ENCODE measurements at places on chromosomes 13 and 19.

DNA sequence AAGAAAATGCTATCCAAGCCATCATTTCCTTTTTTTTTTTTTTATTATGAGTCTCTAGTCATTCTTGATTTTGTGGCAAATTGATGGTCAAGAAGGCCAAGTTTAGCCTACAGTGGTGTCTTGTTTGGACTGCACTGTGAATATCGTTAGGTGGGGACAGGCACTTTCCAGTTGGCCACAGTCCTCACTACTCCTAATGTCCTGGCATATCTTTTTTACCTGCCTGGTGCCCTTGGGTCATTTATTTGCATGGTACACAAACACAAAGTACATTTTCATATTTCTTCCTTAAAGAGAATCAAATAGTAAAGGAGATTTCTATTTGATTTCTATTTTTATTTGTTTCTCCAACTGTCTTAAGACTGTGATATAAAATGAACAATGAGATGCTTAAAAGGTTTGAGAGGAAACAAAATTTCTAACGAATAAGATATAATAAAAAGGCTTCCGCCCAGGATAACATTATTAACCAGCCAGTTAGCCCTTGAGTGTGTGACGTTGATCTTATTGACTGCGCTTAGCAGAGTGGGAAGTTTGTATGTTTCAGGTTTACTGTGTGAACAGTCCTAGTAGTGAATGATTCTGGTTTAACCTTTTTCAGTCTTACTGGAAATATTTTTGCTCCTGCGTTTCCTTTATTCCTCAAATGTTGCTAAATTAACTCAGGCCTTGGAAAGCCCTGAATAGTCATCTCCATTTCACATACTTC, 312.0 kb downstream of the ATP8A2 start:
- DNase-seq: no peak

DNA sequence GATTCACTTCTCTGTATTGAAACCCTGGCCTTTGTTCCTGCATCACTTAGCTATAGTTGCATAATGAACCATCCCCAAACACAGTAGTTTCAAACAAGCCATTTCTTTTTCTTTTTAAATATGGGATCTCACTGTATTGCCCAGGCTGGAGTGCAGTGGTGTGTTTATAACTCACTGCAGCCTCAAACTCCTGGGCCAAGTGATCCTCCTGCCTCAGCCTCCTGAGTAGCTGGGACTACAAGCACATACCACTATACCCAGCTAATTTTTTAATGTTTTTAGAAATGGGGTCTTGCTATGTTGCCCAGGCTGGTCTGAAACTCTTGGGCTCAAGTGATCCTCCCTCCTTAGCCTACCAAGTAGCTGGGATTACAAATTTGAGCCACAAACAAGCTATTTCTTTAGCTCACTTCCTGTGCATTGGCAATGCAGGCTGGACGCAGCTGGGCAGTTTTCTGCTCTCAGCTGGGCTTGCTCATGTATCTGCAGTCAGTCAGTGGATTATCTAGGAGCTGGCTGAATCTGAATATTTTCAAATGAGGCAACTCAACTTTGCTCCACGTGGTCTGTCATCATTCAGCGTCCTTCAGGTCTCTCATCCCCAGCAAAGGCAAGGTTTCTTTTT, 49.5 kb upstream of the SIN3B start:
- no peak for DNase-seq

DNA sequence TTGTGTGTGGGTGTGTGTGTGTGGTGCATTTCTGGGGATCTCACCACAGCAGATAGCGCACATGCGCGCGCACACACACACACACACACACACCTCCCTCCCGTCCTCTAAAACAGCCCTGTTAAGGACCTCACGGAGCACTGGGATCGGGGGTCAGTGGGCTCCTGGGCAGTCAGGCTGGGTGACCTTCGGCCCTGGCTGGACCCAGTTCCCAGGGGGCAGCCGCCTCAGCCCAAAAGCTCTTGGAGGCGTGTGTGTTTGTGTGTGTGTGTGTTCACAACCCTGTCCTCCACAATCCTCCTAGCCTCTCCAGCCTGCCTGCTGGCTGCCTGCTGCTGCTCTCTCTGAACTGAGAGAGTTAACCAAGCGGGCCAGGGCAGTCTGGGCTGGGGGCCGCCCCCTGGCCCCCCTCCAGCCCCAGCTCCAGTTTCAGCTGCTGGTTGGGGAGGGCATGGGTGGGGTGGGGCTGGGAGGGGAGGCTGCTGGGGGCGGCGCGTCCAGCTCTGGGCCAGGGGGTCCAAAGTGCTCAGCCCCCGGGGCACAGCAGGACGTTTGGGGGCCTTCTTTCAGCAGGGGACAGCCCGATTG, at the start of gene FXYD1:
TSS of gene FXYD1 (plus strand) at position 520 of the 588 bp plus-strand sequence. CDS start 1,256 bp downstream, outside the sequence.
- no peak for DNase-seq

DNA sequence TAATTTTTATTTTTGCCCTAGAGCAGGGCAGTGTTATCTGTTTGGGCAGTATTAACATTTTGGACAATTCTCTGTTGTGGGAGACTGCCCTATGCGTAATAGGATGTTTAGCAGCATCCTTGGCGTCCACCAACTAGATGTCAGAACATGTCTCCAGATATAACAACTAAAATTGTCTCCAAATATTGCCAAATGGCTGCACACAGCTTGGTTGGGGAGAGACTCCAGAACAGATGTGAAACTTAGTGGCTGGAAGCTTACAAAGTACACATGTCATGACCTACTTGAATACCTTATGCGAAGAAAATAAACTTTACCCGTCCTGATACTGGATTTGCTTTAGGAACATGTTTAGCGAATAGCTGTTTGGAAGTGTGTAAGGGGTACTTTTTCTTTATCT, 123.0 kb downstream of the GGACT start:
- no peak for DNase-seq

GRCh38 chr13:25860862-25861261, 191.0 kb downstream of the SHISA2 start:
- DNase-seq: no peak

- DNase-seq: no peak
Observed at GRCh38 chr19:37304190-37304883, 66.6 kb upstream of the ZNF527 start.

DNA sequence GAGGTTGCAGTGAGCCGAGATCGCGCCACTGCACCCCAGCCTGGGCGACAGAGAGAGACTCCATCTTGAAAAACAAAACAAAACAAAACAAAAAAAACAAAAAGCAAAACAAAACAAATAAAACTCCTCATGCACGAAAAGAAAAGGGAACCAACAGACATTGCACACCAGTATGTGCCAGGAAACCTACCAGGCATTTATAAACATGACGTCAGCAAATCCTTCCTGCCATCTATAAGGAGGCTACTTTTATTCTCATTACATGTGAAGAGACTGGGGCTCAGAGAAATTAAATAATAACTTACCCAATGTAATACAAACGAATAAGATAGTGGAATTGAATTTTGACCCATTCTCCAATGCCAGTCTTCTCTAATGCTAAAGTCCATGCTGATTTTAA, 197.2 kb downstream of the NUFIP1 start:
- no peak for DNase-seq

DNA sequence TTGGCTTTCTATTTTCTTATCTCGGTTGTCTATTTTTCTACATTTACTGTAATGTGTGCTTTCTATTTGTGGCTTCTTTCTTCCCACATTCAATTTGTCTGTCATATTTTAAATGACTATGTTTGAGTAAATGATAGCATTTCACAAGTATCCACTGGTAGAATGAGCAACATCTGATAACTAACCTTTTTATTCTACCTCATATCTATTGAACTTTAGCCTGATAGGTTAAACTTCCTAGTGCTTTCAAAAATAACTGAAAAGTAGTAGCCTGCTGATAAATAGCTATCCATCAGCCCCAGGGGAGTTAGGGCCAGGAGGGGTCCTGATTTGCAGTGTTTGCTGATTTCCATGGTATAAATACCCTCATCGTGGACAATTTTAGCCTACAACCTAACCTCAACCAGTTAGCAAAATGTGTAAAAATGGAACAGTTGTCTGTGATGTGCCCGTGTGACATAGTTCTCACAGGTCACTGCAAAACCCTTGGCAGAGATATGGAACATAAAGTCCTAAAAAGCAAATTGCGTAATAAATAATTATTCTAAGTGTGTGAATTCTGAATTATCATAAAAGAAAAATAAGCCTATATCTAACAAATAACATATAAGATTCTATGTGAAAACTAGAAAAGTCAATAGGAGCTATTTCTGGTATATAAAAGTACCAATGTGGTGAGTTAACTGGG, 32.1 kb downstream of the KCTD12 start:
- no peak for DNase-seq

- DNase-seq: no peak
Observed at GRCh38 chr13:99666146-99666805, 165.0 kb downstream of the TM9SF2 start.

GRCh38 chr13:105721016-105721415, 814.4 kb downstream of the EFNB2 start:
- no peak for DNase-seq

DNA sequence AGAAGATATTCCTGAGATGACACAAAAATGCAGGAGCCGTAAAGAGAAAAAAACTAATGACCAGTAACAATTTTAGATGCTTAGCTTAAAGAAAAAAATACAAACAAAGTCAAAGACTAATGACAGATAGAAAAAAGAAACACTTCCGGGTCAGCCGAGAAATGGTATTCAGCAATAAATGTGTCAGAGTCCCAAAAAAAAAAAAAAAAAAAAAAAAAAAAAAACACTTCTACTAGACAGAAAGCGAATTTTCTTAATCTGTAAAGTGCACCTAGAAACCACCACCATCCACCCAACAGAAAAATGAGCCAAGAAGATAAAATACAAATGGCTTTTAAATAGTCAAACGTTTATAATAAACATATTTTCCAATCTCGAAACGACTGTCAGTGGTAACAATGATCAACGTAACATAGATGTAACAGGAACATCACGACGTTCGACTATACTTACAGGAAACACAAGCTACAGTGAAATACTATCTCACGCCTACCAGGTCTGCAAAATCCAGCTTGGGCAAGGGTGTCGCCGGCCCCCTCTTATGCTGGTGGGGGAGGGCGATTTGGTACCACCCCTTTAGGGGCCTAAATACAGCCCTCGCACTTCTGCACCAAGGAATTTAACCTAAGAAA, 10.6 kb downstream of the ABHD17A start:
- DNase-seq: no peak

DNA sequence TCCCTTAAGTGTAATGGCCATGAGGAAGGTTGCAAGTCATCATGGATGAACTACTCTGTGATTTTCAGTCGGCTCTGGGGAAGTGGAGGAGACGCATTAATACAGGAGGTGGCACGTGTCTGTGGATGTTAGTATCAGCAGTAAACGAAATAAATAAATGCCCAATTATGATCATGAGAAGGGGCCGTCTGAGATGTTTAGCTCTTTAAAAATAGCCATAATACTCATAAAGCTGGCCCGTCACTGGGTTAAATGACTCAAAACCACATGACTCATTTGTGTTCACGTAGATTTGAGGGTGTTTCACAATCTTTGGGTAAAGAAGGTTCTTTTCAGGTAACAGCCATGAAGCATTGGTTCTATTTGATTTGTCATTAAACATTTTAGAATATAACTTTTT, 620.6 kb downstream of the GPC6 start:
- no peak for DNase-seq

- DNase-seq: peak; percentile 66
Observed at GRCh38 chr19:32976223-32976805, 4.3 kb downstream of the FAAP24 start.

DNA sequence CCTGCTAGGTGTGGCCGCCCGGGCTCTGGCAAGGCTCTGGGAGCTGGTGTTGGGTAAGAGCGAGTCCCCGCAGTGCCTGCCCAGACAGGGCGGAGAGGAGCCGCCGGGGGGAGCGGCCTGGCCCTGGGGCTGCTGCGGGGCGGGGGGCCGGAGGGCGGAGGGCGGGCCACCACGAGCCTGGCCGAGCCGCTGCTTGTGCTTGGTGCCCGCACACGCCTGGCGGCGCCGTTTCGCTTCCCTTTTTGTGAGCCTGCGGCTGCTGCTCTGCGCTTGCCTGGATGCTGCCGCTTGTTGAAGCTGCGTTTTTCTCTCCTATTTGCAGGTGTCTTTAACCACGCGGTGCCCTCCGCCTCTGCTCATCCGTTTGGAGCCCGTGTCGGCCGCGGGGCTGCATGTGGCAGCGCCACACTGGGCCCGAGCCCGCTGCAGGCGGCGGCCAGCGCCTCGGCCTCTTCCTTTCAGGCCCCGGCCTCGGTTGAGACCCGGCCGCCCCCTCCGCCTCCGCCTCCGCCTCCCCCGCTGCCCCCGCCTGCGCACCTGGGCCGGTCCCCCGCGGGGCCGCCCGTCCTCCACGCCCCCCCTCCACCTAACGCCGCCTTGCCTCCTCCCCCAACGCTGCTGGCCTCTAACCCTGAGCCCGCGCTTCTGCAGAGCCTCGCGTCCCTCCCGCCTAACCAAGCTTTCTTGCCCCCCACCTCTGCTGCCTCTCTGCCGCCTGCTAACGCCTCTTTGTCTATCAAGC, 8.5 kb downstream of the PLEKHJ1 start:
- DNase-seq: no peak

DNA sequence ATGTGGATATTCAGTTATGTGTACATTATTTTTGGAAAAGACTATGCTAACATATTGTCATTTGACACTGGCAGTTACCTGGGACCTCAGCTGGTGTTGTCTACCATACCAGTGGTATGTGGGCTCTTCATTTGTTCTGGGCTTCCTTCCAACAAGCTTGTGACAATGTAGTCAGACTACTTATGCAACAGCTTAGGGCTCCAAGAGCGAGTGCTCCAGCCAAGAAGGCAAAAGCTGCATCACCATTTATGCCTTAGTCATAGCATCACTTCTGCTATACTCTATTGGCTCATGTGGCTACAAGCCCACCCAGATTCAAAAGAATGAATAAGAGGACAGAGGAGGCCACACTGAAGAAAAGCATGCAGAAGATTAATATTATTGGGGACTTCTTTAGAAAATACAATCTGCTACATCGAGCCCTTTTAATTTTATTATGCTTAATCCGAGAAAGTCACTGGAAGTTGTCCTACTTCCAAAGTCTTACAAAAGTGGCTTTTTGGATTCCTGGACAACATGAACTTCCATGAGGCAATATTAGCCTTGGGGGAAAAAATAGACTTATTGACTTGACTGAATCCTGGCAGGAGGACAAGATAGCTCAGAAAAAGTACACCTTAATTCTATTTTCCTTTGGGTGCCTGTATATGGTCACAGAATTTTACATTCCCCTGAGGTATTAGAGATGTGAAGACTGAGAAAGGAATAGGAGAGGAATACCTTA, 529.4 kb upstream of the HTR2A start:
- no peak for DNase-seq

DNA sequence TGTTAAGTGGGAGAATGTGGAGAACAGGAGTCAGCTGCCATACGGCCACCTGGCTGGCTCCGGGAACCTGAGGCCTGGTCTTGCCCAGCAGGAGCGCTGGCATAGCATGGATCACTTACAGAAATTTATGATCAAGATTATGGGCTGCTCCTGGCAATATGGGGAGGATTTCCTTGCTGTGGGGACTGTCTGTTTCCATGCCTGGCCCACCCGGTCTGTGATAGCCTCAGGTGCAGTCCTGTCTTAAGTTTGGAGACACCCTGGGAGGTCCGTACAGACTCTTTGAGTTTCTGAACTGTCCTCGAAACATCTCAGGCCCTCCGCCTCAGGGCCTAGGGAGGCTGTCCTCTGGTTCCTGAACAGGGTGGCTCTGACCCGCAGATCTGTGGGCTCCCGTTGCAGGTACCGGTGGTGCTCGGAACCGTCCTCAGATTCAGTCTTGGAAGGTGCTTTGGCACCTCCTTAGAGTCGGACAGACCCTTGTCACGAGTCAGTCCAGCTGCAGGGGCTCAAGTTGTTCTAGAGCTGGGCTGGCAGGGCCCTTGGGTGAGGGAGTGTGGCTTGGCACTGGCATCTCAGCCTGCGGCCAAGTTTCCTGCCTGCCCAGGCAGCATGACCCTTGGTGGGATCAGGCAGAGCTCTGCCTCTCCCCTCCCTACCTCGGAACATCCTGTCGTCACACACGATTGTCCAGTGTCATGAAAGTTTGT, 4.9 kb downstream of the TFDP1 start:
- DNase-seq: no peak

- peak; percentile 54 for DNase-seq
Observed at GRCh38 chr19:17489392-17490030, 19.2 kb downstream of the SLC27A1 start.

Measured in endothelial cell (in vitro differentiated cells).